ENCODE measurements at places on chromosomes 11 and 22.

DNA sequence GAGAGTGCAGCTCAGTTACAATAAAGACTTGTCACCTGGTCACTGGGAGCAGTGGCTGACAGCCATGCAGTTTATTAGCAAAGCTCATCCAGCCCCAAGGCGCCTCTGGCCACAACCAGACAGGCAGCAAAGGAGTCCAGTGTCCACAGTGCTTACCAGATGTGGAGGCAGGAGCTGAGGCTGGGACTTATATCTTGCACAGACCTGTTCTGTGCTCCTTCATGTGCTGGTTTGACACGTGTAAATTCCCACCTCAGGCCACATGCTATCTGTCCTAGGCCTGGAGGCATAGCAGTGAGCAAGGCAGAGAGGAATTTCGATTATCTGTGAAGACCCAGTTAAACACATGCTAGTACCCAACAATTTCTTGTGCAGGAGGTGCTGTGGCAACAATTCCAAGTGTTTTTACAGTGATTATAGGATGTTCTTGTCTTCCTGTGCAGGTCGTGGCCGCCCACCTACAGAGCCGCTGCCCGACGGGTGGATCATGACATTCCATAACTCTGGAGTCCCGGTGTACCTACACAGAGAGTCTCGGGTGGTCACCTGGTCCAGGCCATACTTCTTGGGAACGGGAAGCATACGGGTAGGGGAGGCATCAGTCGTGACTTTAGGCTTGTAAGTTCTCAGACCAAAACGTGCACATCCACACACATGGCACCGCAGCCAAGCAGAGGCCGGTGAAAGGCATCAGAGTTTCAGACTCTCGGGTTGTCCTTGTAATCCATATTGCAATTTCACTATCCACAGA, 9.4 kb downstream of the DGCR8 start:
- no peak for DNase-seq

- DNase-seq: no peak
Observed at GRCh38 chr22:19809741-19810140, 44.9 kb downstream of the GNB1L start.

DNA sequence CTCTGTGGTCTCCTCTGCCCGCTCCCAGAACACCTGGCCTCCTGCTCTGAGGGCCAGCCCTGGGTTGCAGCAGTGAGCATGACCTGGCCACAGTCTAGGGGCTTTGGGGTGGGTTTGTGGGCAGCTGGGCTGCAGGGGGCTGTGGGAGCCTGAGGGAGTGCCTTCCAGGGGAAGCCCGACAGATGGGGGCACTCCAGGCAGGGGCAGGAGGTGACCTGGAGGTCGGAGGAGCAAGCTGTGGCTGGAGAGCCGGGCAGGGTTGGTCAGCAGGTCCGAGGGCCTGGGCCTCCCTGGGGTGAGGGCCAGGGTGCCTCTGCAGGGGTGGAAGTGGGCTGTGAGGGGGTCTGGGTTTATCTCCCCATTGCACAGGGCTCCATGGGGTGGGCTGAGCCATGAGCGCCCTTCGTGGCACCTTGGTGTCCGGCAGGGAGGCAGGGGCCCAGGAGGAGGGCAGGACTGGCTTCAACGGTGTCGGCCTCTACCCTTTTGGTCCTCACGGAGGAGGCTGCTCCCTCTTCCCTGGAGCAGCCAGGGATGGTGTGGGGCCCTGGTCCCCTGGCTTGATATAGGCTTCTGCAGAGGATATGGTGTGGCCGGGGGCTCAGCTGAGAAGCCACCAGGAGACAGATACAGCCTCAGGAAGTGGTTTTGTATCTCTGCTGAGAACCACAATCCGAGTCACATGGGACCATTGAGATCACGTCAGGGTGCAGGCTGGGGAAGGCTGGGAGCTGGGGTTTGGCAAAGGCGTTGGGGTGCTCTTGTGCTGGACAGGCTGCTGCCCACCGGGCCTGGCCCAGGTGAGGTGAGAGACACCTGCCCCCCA, 22.3 kb downstream of the KCNQ1 start:
- peak; percentile 75 for DNase-seq

DNA sequence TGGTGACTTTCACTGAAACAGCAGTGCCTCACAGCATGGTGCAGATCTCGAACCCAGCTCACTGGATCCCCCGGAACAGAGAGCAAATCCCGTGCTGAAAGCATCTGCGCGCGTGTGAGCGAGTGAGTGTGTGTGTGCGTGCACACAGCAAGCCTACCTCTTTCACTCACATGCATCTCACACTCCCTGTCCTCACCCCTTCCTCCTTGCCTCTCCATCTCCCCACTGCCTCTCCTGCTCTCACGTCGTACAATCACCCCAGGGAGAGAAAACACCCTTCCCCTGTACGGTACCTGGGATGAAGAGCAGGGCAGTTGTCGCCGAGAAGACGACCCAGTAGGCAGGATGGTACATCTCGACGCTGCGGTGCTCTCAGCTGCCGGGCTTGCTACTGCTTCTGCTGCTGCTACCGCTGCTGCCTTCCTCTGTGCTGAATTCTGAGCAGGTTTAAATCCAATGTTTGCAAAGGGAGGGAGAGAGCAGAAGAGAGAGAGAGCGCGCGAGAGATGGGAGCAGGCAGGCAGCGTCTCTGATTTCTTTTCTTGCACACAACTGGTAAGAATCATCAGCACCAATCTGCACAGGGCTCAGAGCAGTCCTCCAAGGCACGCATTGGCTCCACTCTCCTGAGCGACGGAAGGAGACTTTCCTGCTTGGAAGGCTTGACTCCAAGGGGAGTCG, at the start of gene OPCML:
Gene OPCML, minus strand, starts transcription at position 531 of the 681 bp plus-strand sequence.
- DNase-seq: no peak

DNA sequence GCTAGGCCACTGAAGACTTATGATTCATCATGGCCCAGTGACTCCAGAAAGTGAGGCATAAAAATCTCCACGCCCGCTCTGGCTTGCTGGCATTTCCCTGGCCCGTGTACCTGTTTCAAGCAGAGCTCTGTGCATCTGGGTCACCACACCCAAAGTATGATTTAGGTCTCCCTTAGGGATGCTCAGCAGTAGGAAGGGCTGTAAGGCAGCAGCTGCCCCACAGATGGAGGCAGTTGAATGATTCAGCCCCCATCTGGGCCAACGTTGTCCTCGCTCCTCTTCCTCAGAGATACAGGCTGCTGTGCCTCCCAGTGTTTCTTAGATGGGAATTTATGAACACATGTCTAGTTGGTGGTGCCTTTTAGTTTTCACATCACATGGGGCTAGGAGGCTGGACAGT, 21.6 kb downstream of the GPR83 start:
- DNase-seq: no peak

DNA sequence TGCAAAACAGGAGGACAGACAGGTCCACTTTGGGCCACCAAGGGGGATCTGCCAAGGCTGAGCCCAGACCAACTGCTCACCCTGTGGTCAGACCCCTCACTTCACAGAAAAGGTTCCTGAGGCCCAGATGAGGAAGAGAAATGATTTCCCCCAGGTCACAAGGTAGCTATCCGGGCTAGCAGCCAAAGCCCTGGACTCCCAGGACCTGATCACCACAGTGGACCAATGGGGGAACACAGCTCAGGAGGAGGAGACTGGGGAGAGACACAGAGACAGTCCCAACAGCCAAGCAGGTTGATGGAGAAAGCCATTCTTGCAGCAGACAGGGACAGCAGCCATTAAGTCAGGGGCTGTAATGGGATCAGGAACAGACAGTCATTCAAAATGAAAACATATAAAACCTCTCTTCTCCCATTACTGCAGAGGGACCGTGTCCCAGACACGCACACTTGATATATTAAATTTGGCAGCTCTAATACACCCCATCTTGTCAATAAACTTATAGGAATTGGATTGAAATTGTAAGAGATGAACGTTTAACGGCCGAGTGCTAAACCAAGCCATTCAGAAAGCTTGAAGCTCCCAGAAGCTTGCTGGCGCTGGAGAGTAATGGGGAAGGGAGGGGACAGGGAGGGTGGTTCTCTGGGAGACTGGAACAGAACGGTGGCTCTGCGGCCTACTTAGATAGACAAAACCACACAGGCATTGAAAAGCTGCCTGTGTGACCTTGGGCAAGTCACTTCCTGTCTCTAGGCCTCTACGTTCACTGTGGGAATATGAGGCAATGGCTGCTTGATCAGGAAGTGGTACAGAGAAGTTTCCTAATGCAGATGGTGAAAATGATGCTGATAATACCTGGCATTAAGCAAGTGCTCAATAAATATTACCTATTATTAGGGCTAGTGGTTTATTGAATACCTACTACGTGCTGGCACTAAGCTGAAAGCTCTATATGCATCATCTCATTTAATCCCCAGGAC, 16.0 kb downstream of the ZMAT5 start:
- peak; percentile 34 for DNase-seq

DNA sequence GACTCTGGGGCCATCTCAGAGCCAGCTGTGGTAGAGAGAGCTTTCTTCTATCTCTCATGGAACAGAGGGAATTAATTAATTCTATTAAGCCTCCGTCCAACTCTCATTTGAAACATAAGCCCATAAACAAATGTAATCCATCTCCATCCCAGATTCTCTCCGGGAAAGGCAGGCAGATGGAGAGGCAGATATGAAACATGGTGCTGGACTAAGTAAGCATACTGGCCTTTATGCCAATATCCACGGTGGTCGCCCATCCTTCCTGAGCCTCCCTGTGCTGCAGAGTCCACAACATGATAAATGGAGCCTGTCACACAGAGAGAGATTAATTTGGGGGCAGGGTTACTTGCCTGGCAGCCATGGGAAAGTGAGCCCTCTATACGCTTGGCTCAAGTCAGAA, 44.8 kb downstream of the PRR5L start:
- DNase-seq: no peak

GRCh38 chr11:28243061-28243460, 134.9 kb downstream of the METTL15 start:
- DNase-seq: no peak

- no peak for DNase-seq
Observed at GRCh38 chr11:1487091-1487850, 692 bp upstream of the MOB2 start.

DNA sequence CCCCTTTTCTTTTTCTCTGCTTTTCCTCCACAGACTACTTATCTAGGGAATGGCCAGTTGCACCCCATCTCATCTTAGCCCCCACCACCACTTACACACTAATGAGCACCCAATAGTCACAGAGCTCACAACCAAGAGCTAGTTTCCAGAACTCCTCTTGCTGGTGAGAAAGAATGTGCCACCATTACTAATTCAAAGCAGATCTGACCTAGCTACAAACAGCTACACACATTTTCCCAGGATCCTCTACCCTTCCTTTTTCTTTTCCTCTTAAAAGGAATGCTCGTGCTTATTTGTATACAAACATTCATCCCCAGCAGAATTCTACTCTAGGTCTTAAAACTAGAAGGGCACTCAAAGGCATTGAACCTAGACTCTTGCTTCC, 136.8 kb downstream of the CD44 start:
- no peak for DNase-seq

- no peak for DNase-seq
Observed at GRCh38 chr11:70175236-70175698, 27.8 kb upstream of the FADD start.

DNA sequence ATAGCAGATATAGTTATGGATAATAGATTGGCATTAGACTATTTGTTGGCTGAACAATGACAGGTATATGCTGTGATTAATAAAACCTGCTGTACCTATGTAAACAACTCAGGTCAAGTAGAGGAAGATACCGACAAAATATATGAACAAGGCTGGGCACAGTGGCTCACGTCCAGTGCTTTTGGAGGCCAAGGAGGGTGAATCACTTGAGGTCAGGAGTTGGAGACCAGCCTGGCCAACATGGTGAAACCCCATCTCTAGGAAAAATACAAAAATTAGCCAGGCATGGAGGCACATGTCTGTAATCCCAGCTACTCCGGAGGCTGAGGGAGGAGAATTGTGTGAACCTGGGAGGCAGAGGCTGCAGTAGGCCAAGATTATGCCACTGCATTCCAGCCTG, 14.0 kb upstream of the CHKA start:
- no peak for DNase-seq

DNA sequence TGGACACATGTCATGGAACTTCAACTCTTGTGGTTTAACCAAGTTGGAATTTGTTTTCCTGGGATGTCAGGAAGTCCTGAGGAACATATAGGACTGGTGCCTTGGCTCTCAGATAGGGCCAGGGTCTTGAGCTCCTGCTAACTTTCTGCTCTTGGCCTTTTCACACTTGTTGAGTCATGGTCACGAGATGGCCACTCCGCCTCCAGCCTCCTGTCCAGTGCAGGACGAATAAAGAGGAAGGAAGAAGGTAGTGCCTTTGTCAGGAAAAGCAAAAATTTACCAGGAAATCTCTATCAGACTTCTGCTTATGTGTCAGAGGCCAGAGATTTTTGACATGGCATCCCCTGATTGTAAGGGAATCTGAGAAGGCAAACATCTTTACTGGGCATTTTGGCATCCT, 89.1 kb upstream of the ARHGAP20 start:
- DNase-seq: no peak

DNA sequence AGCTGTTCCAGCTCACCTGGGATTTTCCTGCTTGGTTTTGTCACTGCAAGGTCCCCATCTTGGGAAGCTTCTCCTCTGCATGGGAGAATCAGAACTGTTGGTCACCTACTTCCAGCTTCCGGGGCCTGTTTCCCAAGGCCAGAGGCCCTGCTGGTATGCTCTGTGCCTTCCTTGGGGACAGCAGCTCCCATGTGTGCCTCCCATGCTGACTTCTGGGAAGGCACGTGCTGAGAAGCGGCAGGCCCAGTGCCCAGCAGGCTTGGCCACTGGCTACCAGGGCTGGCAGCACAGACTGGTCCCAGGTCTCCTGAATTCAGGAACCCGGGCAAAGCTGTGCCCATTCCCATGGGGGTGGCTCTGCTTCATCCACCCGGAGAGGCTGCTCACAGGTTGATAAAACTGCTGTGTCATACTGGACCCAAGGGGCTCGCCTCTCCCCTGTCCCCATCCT, 33.8 kb downstream of the MYEOV start:
- no peak for DNase-seq

GRCh38 chr11:90134478-90135003, at the start of gene NAALAD2:
NAALAD2 (plus strand) TSS chr11:90134663; CDS start chr11:90134759, 96 bp downstream.
- DNase-seq: peak; percentile 12

GRCh38 chr22:31872209-31872608, 72.1 kb upstream of the YWHAH start:
- peak; percentile 20 for DNase-seq

DNA sequence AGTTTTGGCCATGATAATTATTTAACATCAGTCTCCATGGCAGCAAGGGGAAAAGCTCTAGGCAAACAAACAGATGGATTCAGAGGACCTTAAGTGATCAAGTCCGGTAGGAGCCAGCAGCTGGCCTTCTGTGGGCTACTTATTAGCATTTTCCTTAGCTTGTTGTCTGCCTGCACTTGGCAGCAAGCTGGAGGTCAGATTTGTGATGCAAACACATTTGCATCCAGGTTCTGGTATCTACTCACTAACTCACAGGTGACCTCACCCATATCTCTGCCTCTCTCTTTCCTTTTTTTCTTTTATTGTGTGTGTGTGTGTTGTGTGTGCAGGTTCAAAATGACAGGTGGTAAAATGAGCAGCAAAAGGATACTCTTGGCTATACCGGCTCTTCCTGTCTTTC, 32.3 kb downstream of the ARHGAP42 start:
- DNase-seq: no peak
